ENCODE measurements at places on chromosomes 1 and 21.
A peak's percentile ranks its signal among the peaks of the same experiment; 100 is the strongest.

GRCh38 chr1:9062846-9063245 is 6.6 kb downstream of the SLC2A5 start:
- DNase-seq = no peak

DNA sequence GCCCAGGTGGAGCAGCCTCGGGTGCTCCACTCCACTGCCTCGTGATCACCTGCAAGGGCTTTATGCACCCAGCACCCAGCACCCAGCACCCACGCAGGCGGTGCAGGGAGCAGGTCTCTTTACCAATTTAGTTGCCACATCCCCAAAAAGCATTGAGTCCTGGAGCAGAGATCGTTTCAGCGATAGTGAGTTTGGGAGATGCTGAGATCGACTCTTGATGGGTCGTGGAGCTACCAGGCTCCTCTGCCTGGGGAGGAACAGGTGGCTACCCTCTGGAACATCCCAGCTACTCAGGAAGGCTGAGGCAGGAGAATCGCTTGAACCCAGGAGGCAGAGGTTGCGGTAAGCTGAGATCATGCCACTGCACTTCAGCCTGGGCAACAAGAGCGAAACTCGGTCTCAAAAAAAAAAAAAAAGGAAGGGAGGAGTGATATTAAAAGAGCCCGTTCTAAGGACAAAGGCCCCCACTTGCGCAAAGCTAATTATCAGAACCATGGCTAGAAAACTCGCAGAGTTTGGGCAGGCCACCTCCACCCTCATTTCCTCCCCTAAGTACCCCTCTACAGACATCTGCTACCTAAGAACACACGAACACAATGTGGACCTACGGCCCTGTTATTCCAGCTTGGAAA is 106.5 kb upstream of the SLC45A1 start:
- DNase-seq = no peak

- no peak for DNase-seq
These were observed 703 bp downstream of the ERI3 start for GRCh38 chr1:44354268-44354839.

DNA sequence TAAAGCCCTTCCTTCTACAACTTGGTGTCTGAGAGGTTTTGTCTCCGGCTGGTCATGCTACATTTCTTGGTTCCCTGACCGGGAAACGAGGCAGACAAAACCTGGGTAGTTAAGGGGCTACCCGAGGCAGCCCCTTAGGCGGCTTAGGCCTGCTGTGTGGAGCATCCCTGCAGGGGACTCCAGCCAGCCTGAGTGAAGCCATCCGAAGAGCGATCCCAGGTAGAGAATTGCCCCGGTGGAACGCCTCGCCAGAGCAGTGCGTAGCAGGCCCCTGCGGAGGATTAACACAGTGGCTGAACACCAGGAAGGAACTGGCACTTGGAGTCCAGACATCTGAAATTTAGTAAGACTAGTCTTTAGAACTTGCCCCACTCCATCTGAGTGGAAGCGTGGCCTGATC is 21.2 kb upstream of the MYOCOS start:
- DNase-seq = no peak

- no peak for DNase-seq
These were observed 43.5 kb downstream of the TRIM33 start for GRCh38 chr1:114467491-114467890.

DNA sequence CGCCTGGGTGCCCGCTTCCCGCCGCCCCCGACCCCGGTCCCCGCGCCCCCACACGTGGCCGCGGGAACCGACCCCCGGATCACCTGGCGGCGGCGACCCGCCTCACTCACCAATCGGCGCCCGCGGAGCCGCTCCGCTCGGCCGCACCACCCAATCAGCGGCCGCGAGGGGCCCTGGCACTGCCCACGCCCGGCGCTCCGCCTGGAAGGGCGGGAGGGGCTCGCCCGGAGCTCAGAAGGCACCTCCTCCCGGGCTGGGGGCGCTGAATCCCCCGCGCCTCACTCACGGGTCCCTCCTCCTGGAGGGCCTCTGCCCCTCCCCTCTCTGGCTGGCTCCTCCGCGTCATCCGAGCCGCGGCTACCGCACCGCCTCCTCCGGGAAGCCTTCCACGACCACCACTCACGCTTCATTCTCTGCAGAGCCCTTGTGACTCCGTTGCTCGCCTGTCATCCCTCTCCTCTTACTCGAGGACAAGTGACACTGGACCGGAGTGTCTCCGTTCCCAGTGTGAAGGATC is 374 bp downstream of the SH2D5 start:
- DNase-seq = peak; percentile 46

- no peak for DNase-seq
These were observed 6.9 kb downstream of the TFF3 start for GRCh38 chr21:42308161-42308913.

- DNase-seq = no peak
These were observed 4.2 kb downstream of the GLIS1 start for GRCh38 chr1:53734650-53735211.

Data from NCI-H1417 (cell line).